Gastrocnemius medialis (tissue), 4 donors: ENCODE measurements at places on chromosomes 3 and 15.

DNA sequence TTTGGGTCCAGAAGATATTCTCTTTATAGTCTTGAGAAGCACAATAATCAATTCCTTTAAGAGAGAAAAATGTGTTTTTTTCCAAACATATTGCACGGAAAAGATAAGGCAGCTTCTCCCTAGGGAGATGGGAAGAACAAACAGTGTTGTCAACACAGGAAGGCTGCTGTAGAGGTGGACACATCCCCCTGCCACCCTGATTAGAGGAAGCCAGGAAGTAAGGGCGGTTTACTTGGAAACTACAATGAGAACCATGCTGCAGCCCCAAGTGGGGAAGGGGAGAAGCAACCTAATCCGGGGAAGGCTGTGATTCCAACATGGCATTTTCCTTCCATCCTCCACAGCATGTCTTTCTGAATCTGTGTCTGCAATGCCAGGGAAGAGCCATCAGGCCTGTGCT lies 256.9 kb upstream of the TGFBR2 start:
- DNase-seq: no peak

DNA sequence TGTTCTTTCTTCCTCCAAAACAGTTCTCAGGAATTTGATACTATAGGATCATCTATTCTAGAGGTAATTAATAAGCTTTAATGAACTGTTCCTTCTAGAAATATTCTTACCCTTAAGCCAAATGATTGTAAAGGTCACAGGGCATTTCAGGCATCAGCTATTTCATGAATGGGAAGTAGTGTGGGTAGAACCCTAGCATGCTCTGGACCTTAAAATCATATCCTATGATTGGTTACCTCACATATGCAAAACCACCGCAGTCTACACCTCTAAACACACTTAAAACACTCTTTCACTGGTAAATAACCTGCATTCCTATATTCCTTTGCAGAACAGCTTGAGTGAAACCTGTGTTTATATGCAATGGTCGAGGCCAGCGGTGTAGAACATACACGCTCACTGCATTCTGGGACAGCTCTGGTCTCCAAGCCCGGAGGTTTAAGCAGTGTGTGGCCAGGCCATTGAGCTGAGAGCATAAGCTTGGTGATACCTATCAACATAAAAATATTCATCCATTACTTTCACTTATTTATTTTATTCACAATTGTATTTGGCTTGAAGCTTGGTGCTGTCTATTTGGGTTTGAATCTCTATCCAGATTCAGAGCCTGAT lies 87.7 kb upstream of the RASGRP1 start:
- no peak for DNase-seq

DNA sequence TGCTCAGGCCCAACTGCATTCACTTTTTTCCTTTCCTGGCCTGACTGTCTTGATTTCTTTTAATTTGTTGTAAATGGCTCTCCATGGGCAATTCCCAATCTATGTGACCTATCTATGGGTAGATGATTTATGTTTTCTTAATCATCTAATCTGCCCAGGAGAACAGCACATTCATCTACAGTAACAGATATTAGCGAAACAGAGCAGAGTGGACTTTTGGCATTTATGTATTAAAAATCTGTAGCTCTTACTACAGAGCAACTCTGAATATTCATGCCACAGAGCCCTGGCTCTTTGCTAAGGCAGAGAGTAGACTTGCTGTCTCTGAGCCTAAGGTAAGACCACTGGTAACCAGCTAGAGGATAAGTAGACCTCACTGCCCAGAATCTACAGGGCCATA lies 674.9 kb upstream of the ADAMTS9 start:
- no peak for DNase-seq

DNA sequence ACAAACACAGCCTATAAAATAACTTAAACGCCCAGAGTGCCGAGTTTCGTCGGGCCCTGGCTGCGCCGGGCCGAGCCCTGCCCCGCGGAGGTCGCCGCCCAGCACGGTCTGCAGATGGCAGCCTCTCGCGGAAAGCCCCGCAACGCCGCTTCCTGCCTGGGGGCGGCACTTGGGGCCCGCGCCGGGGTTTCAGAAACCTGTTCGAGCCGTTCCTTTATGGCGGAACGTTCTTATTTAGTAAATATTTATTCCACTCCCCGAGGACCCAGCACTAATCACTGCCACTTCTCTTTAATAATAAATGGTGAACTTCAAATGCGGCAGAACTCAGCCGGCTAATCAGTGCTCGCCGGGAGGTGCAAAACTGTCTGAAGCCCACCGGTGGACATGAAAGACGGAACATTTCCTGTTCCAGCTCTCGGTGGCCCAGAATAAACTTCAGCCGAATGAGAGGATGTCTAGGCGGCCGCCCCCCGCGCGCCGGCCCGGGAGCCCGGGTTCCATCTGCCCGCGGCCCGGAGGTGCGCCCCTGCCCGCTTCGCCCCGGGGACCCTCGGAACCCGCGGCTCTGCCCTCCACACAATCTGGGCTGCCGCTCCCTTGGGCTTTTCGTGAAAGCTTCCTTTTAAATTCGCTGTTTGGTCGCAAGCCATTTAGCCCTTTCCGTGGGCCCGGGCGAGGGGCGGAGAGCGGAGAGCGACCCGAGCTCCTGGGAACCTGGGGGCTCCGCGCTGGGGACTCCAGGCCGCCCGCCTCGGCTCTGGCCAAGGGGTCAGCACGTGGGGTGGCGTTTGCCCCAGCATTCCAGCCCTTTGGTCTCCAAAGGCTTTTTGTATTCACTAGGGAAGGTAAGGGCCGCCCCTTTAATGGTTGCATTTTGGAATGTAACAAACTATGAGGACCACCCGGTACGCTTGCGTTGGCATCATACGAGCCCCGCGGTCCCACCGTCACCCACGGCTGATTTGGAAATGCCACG lies 110.8 kb upstream of the ATP11B start:
- no peak for DNase-seq

DNA sequence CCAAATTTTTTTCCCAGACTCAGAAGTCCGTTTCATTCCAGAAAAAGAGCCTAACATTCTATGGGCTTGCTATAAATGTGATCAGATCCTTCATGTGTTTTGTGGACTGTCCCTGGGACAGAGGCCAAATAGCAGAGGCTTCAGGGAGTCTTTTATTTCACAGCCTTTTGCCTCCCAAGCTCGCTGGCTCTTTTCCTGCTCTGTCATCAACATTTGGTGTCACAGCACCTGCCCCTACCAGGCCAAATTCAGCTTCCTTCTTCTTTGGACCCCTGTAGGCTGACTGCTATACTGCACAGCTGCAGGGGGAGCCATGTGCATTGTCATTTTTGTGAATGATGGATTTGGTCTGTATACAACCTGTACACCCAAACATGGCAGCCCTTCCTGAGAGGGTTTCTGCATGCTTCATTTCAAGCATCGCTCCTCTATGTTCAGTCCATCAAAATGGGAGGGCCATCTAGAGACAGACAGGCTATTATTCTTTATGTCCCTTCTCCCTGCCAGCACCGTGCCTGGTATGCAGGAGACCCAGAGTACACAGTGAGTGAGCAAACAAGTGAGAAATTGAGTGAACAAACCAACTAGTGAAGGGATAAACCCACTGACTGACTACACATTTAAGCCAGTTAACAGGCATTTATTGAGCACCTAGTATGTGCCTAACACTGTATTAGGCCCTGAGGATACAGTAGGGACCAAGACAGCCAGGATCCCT lies 17.9 kb upstream of the RPP14 start:
- peak; percentile 24 for DNase-seq

- DNase-seq: peak; percentile 63
Measured at GRCh38 chr15:90872486-90873184, 4.2 kb downstream of the FURIN start.

- DNase-seq: no peak
Measured at GRCh38 chr3:136712941-136713340, 39.2 kb downstream of the STAG1 start.

- no peak for DNase-seq
Measured at GRCh38 chr3:127889976-127890650, 24.9 kb upstream of the KBTBD12 start.

DNA sequence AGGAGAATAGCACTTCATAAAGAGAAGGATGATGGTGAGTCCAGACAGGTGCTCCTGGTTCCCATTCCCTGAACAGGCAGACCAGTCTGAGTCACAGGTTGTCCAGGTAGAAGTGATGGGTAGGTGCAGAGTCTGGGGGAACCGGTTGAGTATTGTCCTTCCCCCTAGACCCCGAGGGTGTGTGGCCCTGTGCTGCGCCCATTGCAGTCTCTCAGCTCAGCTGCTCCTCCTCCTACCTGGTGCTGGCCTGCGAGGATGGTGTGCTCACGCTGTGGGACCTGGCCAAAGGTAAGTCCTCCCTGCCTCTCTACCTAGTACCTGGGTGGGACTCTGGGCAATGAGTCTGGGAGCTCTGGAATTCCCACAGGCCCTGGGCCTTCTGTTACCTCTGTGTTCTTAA lies 19.8 kb downstream of the MESP1 start:
- DNase-seq: no peak

DNA sequence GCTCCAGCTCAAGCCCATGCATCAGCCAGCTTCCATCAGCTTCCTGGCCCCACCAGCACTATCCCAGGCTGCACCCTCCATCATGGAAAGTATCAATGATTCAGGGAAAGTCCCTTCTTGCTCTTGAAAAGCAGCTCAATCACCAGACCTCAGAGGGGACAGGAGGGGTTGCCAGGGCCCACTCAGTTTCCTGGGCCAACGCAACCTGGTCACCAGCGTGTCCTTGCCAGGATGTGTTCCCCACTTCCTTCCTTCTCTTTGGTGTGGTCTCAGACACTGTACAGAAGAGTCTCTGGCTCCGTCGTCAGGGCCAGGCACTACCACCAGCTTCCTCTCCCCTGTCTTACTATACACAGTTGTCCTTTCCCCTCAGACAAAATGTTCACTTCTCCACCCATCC lies 3.0 kb downstream of the HDC start:
- no peak for DNase-seq

DNA sequence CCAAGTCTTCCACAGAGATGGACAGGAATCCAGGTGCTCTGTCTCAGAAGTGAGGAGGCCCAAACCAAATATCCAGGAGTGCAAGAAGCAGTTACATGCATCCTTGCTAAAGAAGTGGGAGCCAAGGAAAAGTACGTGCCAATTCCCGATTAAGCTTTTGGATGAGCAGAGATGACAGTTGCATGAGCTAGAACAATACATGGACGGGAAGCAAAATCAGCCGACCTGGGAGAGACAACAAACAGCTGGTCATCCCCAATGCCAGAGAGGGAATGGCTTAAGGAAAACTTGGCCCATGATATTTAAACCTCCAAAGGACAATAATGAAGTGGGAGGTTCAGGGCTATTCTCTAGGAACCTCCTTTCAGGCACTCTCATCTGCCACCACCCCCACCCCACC lies 86.0 kb upstream of the ABHD17C start:
- DNase-seq: no peak

- no peak for DNase-seq
Measured at GRCh38 chr3:66962664-66963063, 35.4 kb upstream of the KBTBD8 start.

DNA sequence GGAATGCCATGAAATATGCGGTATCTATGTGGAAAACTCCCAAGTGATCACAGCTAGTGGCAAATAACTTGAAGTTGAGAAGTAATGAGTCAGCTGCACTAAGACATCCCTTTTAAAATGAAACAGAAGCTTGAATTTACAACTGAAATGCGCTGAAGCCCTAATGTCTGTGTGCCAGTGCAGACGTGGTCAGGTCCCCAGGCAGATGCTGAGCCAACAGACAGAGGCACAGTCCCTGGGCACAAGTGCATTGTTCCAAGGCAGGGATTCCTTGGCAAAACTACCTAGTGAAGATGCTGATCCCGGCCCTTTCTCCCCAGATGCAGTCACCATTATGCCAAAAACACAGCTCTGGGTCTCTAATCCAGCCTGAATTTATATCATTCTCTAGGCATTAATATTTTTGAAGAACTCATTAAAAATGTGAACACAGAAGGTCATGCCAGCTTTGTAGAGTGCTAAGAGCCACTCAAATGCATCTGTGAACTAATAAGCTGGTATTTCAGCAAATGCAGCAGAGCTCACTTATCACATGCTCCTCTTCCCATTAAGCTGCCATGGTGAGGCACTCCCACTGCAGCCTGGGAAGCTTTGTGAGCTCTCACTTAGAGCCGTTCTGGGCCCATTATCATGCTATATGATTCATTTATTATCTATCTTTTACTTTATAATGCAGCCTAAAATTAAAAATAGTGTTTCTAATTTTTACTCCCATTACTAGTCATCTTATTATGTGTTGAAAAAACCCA lies 200.1 kb downstream of the GABRB3 start:
- no peak for DNase-seq

DNA sequence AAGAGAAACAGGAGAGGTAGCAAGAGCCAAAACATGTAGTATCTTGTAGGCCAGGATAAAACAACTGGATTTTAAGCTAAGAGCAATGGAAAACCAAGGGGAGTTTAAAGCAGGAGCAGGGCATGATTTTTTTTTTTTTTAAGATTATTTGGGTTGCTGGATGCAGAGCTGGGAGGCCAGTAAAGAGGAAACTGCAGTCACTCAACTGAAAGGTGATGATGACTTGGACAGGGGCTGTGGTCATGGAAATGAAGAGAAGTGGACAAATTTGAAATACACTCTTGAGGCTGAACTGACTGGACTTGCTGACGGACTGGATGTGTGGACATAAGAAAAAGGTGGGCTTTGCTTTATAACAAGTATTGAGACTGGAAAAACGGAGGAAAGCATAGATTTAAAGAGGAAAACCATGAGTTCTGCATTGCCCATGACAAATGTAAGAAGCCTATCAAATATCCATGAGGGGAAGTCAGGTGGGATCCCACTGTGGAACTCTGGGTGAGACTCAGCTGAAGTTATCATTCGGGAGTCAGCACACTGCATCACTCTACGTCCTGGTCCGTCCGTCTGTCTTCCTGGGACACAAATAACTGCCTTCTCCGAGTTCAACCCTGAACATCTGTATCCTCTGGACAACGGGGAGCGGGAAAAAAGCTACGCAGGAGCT lies 688 bp downstream of the XPC start:
- no peak for DNase-seq

DNA sequence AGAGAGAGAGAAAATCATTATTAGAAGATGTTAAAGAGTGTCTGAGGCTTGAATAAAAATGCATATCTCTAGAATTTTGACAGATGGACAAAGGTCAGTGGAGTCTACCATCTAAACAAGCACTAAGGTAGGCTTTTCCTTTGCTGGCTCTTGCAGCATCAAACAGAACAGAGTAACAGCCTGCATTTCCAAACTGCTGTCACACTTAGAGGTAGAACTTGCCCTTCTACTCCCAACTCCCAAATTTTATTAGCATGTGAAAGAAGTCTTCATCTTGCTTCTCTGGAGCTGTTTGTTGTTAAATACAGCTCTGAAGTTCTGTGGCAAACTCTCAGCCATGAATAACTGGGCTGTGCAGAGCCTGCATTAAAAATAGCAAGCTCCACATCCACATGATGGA lies 4.1 kb upstream of the MB21D2 start:
- DNase-seq: no peak

GRCh38 chr3:177589911-177590381 lies 392.7 kb upstream of the TBL1XR1 start:
- DNase-seq: no peak

DNA sequence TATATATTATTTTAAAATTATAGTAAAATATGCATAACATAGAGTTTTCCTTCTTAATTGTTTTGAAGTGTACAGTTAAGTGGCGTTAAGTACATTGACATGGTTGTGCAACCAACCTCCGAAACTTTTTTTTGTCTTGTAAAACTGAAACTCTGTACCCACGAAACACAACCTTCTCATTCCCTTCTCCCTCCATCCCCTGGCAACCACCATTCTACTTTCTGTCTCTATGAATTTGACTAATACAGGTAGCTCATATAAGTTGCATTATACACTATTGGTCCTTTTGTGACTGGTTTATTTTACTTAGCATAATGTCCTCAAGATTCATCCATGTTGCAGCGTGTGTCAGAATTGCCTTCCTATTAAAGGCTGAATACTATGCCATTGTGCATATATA lies 179.4 kb downstream of the SATB1 start:
- DNase-seq: no peak
